Activated naive CD8-positive, alpha-beta T cell treated with anti-CD3 and anti-CD28 coated beads for 36 hours (primary cell): ENCODE measurements at places on chromosomes 3 and 15.
A peak's percentile ranks its signal among the peaks of the same experiment; 100 is the strongest.

DNA sequence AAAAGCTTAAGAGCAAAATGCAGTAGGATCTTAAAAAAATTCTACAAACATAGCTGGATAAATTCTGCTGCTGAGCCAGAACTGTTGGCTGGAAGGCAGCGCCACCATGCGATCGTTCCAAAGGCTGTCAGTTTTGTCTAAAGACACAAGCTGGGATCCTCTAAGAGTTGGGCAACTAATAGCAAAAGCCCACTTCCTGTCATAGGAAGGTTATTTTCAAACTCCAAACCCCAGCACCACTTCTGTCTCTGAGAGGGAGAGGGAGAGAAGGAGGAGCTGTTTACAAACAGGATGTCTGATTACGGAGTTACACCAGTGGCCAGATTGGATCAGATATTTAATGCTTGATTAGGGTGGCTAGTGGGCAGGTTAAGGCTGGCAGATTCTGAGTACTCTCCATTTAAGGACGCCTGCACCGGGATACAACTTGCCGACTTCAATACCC lies 44.0 kb downstream of the EIF4E3 start:
- no peak overlapping the region for H3K27ac ChIP-seq
- peak; percentile 36 for DNase-seq
- no peaks in the 10 kb centered on the region for H3K36me3 ChIP-seq
- H3K4me1 ChIP-seq = peaks cover 11% of the 10 kb centered on the region

DNA sequence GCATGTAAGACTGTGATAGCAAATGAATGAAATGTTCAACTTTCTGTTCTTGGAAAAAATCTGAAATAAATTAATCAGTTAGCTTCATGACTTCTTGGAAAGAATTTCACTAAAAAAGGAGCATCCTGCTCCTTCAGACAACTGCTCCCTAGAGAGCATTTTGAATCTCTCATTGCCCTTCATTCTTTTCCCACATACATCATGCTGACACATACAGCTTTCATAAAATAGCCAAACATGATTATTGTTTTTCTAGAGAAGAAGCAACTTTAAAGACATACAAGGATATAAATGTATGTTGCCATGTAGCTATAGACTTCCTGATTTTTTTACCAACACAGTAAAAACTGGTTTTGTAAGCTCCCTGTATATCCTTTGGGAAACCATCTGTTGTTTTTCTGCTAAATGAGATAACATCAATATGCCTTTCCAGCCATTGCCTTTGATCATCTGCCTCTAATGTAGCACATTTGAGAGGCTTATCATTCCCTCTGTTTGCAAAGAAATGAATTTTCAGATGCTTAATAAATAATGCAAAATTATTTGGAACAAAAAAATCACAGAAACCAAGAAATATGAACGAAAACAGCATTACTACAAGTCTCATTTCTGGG lies 248.2 kb upstream of the GPR149 start:
- H3K4me3 ChIP-seq = no peak overlapping the region
- H3K27ac ChIP-seq = no peak overlapping the region
- H3K4me1 ChIP-seq = no peaks in the 10 kb centered on the region
- DNase-seq = no peak

DNA sequence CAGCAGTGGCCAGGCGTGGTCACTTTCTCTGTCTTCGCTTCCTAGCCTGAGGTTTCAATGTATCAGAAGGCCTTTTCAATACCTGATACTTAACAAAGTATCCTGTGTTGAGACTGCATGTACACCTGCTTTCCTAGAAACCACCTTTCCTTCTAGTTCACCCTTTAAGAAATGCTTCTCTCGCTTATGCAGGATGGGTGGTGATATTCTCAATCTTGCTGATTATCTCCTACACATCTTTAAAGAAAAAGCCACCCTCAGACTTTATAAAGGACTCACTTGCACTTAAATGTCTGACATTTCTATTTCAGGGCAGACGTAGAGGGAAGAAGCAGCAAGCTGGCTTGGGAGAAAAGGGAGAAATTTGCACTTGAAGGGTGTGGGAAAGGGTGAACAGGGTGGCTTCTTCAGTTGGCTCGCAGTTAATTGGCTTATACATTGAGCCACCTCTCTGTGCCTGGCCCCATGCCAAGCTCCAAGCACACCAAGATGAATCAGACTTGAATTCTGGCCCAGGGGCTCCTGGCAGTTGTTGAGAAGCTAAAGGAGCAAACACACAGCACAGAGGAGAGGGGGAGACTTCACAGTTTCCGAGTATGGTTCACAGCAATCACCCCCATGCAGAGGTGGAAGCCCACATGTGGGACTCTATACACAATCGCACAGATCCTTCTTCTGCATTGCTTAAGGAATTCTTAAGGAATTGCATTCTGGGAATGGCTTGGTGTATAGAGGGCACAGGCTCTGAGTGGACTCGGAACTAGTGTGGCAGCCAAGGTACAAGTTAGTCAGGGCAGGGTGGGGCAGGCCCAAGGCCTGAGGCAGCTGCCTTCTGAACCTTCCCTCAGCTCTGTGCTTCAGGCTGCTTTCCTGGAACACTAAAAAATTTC lies 1.3 kb downstream of the ARL6IP5 start:
- H3K4me1 ChIP-seq = peaks cover 70% of the 10 kb centered on the region
- H3K4me3 ChIP-seq = peak overlapping the region; percentile 97
- peak overlapping the region; percentile 97 for H3K27ac ChIP-seq

DNA sequence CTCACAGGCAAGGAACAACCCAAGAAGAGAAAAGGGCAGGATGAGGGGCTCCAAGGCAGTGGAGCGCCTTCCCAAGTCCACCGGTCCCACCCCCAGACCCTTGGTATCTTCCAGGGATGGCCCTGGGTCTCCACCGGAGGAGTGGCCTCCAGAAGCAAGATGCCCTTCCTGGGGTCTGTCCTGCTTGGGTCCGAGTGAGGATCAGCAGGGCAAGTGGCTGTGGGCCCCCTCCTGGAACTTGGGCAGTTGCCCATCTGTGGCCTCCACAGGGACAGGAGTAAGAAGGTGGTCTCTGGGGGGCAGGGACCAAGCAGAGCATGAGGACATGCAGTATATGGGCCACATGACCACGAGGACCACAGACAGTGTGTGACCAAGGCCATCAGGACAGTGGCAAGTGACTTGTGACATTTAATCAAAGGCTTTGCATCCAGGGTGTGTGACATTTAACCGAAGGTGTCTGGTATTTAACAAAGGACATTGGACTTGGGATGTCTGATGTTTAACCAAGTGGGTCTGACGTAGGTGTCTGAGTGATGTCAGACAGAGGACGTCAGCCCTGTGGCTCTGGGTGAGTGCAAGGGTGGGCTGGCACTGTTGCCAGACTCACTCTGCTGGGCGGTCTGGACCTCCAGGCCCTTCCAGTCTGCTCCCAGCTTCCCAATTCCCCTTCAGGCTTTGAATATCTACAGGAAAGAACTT lies 34.7 kb downstream of the SCN5A start:
- H3K4me1 ChIP-seq = no peaks in the 10 kb centered on the region
- no peak overlapping the region for H3K27ac ChIP-seq
- no peaks in the 10 kb centered on the region for H3K27me3 ChIP-seq
- no peak for DNase-seq
- H3K4me3 ChIP-seq = no peak overlapping the region
- H3K36me3 ChIP-seq = no peaks in the 10 kb centered on the region

GRCh38 chr3:128706086-128706615 lies 19.8 kb upstream of the RAB7A start:
- no peak for DNase-seq
- no peak overlapping the region for H3K27ac ChIP-seq
- no peaks in the 10 kb centered on the region for H3K36me3 ChIP-seq
- H3K4me3 ChIP-seq = no peak overlapping the region
- no peaks in the 10 kb centered on the region for H3K27me3 ChIP-seq
- H3K4me1 ChIP-seq = no peaks in the 10 kb centered on the region

GRCh38 chr3:194030372-194030771 lies 105.6 kb upstream of the HES1 start:
- H3K27ac ChIP-seq = no peak overlapping the region
- H3K4me3 ChIP-seq = no peak overlapping the region
- no peaks in the 10 kb centered on the region for H3K4me1 ChIP-seq
- no peaks in the 10 kb centered on the region for H3K36me3 ChIP-seq
